Common myeloid progenitor, CD34-positive (primary cell): ENCODE measurements at places on chromosomes 3 and 15.

GRCh38 chr15:28098766-28099554 is at the start of gene OCA2:
TSS of gene OCA2 (minus strand) at chr15:28099315. CDS start at chr15:28081874, 17,441 bp downstream.
- peak; percentile 61 for DNase-seq

- no peak for DNase-seq
Measured at GRCh38 chr15:48418343-48418742, 87.1 kb downstream of the DUT start.

DNA sequence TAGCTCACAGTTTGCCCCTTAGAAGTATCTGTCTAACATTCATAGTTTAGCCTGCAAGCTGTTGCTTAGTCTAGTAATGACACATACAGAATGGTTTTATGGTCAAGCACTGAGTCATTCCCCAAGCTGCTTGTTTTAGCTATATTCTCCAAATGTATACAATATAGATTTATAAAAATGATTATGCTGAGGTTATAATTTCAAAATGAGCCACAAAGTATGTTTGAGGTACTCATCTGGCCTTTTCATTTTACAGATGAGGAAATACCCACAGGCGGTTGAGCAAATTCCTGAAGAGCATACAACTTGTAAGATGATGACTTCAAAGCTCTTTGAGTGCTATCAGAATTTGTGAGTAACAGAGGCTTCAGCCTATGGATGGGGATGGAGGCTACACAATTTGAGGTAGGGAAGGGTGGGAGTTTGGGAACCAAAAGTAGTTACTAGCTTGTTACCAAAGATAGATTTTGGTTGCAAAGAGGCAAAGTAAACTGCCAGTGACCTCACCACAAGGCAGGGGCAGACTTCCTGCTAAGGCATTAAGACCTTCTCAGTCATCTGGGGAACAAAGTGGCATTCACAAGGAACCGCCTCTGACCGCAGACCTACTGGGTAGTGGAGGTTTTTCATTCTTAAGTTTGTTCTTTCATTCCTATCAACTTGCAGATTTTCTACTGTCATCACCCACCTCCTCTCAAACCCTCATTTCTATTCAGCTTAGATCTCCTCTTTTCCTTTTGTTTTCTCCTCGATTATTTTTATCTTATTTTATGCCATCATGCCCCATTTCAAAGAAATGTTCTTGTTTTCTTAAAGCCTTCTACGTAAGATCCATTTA is 257.2 kb upstream of the NECTIN3 start:
- DNase-seq = no peak

DNA sequence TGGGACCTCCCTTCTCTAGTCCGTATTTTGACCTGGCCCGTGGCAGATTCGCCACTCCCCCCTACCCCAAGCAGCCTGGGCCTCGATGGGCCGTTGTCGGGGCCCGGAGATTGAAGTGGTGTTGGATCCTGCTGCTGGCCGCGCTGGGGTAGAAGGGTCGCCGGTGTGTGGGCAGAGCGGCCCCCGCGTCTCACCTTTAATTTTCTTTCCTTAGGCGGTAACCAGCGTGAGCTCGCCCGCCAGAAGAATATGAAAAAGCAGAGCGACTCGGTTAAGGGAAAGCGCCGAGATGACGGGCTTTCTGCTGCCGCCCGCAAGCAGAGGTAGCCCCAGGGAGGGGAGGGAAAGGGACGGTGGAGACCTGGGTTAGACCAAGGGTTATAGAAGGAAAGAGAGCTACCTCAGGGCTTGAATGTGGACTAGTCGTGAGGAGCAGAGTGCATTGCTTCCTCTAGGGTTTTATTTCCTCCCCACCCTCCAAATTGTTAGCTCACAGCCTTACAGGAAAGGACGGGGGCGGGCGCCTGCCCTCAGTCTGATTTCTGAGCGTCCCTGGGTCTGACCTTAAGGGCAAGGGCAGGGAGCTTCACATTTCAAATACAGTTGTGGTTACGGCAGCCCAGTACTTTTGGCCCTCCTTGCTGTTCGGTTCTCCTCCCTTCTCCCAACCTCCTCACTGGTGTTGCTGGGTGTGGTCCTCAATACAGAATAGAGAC is 799 bp downstream of the SERF2 start:
- DNase-seq = no peak

DNA sequence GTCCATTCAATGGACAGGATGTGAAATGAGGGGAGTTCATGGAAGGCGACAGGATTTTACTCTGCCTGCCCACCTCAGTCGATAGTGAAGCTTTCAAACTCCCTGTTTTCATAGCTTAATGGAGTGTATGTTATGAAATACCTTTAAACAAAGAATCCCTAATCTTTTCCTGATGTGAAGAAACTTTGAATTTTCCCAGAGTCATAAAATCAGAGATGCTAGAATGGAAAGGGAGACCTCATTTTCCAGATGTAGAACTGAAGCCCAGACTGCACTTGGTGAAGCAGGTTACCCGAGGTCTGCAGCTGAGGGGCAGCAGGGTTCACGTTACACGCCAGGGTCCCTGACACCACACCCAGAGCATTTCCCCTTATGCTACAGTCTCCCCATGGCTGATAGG is 34.7 kb upstream of the LACTB start:
- DNase-seq = no peak
